ENCODE measurements at places on chromosomes 11 and 22.

DNA sequence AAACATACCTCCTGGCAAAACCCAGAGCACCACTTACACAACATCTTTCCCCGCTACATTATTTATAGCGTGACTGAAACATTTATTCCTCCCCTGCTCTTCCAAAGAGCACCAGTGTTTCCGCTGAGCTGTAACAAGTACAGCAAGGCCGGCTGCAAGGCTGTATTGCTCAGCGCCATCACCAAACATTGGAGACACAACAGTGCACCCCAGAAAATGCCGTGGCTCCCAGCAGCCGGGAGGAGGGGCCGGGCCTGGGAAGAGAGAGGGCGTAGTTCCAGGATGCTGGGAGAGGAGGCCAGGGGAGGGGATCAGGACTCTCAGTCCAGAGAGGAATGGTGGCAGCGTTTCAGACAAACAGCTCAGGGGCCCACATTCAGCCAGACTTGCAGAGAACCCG is 133.2 kb downstream of the DSCAML1 start:
- no peak for DNase-seq

DNA sequence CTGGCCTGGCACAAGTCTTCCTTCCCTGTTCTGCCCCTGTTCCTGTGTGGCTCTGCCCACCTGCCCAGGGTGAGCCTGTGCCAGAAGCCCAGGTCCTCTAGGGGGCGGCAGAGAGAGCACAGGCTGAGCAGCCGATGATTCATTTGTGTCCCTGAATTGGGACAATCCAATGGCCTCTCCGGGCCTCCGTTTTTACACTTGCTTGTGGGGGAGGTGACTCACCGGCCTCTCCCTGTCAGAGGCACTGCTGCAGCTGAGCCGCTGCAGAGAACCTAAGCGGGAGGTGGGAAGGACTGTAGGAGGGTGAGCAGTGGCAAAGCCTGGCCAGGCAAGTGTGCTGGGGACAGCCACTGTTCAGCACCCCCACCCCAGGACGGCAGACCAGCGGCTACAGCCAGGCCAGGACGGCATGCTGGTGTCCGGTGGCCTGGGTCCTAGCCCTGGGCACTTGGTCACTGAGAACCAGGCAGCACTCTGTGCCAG is 65.2 kb upstream of the LMO1 start:
- DNase-seq, result peak; percentile 81

- no peak for DNase-seq
Observed at GRCh38 chr11:12842933-12843636, 166.0 kb upstream of the RASSF10 start.

- no peak for DNase-seq
Observed at GRCh38 chr11:16737818-16738192, 642 bp upstream of the C11orf58 start.

DNA sequence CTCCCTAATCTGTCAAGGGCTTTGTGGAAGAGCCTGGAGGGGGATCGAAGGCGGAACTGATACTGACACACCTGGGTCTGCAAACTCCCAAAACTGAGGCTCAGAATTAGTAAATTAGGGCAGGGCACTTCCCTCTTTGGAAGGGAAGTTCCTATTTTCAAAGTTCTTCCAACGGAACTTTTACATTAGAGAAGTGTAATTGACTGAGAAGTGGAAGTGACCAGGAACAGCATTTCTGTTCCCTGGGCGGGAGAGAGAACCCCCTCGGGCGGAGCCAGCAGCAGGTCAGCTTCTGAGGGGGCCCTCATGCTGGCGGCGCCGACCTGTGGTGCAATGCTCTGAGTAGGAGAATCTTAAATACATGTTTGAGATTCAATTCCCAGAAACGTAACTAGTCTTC is 1.1 kb upstream of the CBL start:
- no peak for DNase-seq

GRCh38 chr11:74162681-74163467 is 7.9 kb downstream of the C2CD3 start:
- DNase-seq, result no peak

- DNase-seq, result no peak
Observed at GRCh38 chr11:20243974-20244373, 83.7 kb upstream of the DBX1 start.

DNA sequence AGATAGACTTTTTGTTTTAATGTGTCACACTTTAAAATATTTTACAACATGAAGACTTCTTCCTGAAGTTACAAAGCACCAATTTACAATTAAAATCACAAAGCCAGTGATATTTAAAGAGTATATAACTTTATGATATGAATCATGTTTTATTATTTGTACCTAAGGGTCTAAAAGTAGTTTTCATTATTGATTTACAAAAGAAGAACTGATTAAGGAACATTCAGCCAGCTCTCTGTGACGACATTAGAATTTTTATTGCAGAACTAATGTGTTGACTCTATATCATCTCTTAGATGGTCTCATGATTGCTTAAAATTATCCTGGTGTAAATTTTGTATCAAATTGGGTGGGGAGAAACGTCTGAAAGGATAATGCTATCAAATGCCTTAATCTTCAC is 82.8 kb upstream of the ALKBH3 start:
- no peak for DNase-seq

- DNase-seq, result no peak
Observed at GRCh38 chr11:108663154-108663877, 1.6 kb upstream of the DDX10 start.

- DNase-seq, result no peak
Observed at GRCh38 chr11:44629732-44630345, 64.4 kb downstream of the CD82 start.

- no peak for DNase-seq
Observed at GRCh38 chr11:19344661-19345518, 104.1 kb upstream of the E2F8 start.

GRCh38 chr11:44979543-44980399 is 29.1 kb upstream of the TP53I11 start:
- DNase-seq, result no peak

DNA sequence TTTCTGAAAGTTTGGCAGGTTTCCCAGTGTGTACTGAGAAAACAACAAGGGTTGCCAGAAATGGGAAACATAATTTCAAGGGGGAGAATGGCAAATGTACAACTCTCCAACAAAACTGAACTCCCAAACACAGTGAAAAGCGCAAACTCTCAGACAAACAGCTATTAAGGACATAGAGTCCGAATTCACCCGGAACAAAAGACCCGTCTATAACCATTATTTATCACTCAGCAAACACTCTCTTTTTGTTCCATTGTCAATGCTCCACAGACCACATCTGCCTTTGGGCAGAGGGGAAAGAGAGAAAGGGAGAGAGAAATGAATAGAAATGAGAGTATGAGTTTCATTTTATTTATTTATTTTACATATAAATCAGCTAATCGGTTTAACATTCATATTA is 21.7 kb downstream of the KIRREL3 start:
- no peak for DNase-seq

- DNase-seq, result no peak
Observed at GRCh38 chr11:23313001-23313400, 452.7 kb upstream of the CCDC179 start.

DNA sequence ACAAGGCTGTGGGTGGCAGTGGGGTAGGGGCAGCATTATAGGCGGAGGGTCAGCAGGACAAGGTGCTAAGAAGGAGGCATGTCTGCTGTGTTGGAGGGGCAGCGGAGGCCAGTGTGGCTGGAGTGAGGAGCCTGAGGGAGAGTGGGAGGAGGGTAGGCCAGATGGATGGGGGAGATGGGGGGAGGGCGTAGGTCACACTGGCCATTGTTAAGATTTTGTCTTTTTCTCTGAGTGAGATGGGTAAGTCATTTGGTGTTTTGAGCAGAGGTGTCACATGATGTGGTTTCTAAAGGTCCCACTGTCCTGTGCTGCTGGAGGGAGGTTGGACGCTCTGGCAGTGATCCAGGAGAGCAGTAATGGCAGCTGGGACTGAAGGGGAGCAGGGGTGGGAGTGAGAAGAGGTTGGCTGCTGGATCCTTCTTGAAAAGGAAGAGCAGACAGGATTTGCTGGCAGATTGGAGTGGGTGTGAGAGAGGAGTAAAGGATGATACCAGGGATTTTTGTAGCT is 9.8 kb downstream of the PPP6R3 start:
- DNase-seq, result no peak

DNA sequence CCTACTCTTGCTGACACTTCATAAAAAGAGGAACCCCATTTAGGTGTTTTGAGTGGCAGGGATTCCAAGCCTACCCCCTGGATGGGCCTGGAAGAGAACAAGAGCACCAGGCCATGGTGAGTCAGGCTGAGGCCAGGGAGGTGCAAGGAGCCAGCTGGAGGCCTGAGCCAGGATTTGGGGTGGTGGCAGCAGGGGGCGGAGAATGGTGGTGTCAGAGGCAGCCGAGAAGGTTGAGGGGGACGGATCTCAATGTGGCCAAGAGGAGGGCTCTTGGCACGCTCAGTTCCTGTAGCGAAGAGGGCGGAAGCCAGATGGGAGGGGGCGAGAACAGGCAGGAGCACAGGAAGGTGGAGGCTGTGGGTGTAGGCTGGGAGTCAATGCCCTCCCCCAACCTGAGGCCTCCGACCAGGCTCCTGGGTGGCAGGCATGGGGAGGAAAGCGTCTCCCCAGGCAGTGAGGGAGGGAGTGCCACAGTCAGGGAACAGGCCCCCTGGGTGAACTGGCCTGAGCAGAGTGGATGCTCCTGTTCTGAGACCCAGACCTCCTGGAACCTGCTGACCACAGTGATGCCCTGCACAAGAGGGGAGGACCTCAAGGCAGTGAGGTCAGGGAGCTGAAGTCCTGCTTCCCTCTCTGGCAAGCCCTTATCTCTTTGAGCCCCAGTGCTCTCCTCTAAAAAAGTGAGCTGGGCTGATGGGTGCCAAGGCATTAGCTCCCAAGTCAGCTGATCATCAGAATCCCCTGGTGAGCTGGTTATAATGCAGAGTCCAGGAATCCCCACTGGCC is 13.9 kb downstream of the RTN4RL2 start:
- no peak for DNase-seq

- DNase-seq, result no peak
Observed at GRCh38 chr22:37750596-37751162, 53.8 kb downstream of the TRIOBP start.

DNA sequence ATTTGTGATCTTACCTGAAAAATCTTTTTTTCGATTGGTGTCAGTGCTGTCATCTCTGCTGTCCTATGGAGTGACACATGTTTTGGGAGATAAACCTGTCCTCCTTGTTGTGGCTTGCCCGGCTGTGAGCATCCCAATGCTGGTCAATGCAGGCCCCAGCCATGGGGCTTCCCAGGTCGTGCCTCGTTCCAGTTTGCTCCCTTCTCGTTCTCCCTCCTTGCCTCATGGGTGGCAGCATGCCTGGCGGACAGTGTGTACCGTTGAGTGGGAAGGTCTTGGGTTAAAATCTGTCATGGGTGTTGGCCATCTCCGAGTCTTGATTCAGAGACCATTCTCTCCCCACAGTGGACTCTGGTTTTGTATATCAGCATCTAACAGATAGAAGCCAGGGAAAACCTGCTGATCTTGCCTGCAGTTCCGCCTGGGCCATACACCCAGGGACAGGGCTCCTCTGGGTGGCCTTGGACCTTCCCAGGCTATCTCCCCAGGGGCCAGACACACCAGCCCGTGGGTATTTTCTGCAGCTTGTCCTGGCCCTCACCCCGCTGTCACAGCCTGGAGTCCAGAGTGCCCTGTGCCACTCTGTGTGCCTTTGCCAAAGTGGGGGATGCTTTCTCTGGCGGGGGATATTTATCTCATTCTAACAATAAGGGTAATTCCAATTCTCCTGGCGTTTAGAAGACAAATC is 208.1 kb downstream of the TBC1D22A start:
- no peak for DNase-seq

DNA sequence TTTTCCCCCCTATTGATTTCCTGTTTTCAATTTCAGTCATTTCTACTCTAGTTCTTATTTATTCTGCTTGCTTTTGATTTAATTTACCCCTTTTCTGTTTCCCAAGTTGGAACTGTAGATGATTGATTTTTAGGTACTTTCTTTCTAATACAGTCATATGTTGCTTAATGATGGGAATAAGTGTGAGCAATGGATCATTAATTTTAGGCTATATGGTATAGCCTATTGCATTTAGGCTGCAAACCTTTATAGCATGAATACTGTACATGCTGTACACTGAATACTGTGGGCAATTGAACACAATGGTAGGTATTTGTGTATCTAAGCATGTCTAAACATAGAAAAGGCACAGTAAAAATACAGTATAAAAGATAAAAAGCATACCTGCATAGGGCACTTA is 44.9 kb downstream of the DDX10 start:
- DNase-seq, result no peak

- DNase-seq, result no peak
Observed at GRCh38 chr22:35547987-35548721, 7.5 kb downstream of the RASD2 start.

DNA sequence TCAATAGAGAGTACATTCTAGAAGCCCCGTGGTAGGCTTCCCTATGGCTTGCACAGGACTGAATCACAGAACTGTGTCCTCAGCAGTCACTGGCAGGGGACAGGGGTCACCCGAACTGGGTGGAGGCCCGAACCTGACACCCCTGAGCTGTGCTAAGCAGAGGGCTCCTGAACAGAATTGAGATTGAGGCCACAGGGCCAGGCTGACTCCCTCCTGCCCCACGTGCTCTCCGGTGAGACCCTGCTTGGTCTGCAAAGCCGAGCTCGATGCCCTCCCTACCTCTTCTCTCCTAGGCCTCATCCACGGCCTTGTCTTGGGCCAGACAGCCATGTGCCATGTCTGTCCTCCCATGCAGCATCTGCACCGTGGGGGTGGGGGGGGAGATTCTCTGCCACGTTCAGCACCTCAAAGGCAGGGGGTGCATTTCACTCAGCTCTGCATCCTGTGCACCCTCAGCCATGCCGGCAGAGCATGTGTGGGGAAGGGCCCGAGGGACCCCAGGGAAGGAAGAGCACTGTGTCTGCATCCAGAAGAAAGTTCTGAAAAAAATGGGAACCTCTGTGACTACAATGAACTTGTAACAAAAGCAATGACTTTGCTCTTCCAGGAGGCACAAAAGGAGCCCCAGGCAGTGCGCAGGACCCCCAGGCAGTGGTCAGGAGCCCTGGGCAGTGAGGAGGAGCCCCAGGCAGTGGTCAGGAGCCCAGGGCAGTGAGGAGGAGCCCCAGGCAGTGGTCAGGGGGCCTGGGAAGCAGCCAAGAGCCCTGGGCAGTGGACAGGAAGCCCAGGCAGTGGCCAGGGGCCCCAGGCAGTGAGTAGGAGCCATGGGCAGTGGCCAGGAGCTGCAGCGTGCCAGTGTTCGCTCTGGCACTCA is 76.7 kb upstream of the SEPTIN5 start:
- DNase-seq, result no peak

DNA sequence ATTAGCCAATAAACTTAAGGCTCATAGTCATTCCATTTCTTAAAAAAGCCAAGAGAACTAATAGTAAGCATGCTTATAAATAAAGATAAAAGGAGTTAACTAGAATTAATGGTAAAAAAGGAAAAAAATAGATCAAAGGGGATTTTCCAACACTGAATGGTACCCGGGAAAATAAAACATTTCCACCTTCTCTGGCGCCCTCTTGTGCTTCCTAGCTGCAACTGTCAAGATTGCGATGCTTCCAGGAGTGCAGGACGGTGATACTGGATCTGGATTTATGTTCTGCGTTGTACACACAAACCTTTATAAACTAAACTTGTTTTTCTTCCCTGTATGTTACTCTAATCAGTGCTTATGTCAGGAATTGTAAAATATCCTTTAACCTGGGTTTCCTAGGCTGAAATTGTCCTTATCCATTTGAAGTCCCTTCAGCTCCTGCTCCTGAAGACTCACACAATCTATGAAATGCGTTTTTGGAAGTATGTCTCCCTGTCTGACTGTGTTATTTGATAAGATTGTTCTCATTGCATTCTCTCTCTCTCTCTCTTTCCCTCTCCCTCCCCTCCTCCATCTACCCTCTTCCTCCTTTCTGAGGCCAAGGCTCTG is 9.6 kb upstream of the HTATIP2 start:
- no peak for DNase-seq

GRCh38 chr22:46053563-46054090 is 76.7 kb upstream of the WNT7B start:
- peak; percentile 73 for DNase-seq

- DNase-seq, result peak; percentile 55
Observed at GRCh38 chr22:19604711-19605268, 80.6 kb upstream of the CLDN5 start.

All from HuH-7.5 (cell line).